Activated B cell treated with CpG ODN at 0.5 μM for 24 hours (primary cell): ENCODE measurements at places on chromosomes 16 and 17.

- no peak for DNase-seq
Observed at GRCh38 chr16:4733747-4734062, 366 bp downstream of the ANKS3 start.

DNA sequence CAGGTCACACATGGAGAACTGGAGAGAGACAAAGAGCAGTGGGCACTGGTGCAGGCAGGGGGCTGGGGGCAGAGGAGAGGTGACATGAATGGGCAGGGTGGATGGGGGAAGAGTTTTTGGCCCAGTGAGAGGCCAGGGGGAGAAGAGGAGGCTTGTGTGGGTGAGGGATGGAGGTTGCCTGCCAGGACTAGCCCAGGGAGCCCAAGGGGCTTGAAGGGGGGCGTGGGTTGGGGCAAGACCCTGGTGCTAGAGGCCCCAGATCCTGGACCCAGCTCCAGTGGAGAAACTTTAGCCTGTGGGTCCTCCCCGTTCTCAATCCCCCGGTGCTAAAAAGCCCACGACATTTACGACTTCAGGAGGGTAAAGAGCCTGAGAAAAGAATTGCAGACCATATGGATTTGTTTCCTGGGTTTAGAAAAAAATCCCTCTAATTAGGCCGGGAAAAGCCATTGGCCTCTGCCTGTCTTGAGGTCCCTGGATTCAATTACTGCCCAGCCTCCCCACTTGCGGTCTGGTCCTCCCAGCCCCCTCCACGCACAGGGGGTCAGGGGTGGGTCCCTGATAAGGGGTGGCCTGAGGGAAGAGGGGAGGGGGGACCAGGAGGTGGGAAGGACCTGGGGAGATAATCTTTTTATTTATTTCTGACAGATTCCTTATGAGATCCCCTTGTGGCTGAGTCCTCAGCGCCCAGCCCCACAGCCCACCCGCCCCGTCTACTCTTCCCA, 33.0 kb downstream of the NGFR start:
- DNase-seq = no peak

GRCh38 chr17:12463102-12463501, 202.6 kb upstream of the MYOCD start:
- no peak for DNase-seq

DNA sequence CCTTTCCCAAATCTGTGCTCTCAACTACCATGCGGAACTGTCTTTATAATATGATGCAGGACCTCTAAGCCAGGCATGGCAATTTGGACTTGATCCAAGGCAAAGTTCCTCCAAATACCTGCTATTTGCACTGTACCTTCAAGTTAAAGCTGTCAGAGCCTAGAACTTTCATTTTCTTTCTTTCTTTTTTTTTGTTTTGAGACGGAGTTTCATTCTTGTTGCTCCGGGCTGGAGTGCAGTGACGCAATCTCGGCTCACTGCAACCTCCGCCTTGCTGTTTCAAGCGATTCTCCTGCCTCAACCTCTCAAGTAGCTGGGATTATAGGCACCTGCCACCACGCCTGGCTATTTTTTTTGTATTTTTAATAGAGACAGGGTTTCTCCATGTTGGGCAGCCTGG, 51.7 kb downstream of the ARHGAP27 start:
- DNase-seq = no peak
